DMS 273 treated with DMSO at 0.1 percent for 48 hours (cell line): ENCODE measurements at places on chromosomes 5 and 9.

DNA sequence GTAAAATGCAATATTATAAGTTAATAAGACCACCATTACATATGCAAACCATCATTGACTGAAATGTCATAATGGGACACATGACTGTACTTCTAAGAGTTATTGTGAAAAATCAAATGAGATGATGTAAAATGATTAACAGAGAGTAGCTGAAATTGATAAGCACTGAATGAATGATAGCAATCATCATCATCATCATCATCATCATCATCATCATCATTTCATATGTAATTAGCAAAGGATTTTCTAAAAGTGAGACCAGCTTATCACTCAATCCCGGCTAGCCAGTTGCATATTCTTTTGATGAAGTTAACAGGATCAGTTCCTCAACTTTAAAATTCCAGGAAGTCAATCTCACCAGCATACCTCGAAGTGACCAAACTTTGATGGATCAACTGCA, 650.3 kb upstream of the KLF4 start:
- no peak for DNase-seq

GRCh38 chr5:176548967-176549444, at the start of gene CDHR2:
CDHR2 (plus strand) TSS chr5:176549342; CDS start chr5:176565353, 16,011 bp downstream.
- DNase-seq: no peak

- DNase-seq: no peak
These were observed 16.0 kb downstream of the TRAF2 start for GRCh38 chr9:136902259-136902821.

DNA sequence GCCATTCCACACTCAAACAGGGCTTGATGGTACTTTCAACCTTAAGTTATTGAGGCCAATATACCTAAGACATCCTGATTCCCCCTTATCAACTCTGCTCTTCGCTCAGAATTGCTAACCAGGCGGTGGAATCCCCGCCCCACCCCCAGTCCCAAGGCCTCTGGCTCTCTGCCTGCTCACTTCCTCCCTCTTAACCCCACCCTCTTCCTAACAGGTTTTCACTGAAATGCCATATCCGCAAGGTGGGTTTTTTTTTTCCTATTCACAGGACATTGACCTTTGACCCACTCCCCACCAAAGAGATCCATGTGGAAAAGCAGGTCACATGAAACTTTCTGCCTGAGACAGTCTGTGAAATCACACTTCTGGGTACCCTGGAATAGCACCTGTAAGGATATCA, 66.6 kb upstream of the IFNK start:
- no peak for DNase-seq

DNA sequence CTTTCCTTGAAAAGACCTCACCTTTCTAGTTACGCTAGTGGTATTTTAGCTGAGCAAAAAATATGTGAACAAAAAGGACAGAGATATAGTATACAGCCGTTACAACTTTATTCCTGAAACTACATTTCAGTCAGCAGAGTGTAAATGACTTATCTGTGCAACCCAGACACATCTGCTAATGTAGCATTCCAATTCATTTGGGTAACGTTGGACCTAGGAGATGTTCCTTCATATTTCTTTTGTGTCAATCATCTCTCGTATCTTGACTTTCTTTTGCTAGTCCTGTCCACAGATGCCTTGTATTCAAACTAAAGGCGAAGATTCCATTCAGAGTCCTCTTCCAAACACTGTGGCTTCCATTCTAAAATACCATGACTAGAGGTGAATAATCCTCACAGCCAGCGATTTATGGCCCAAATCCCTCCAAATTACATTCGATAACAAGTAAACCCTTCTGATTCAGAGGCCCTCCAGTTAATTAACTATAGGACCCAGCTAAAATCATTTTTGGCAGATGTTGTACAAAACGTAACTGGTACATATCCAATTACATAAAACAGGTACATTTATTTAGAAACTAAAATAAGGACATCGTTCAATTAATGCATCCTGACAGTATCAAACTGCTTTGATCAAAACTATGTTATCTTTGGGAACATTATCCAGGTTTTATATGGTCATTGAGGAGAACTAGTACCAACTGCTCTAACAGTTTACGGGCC, 155.7 kb downstream of the DROSHA start:
- no peak for DNase-seq

- no peak for DNase-seq
These were observed 77.8 kb downstream of the FSTL4 start for GRCh38 chr5:133534566-133534965.

DNA sequence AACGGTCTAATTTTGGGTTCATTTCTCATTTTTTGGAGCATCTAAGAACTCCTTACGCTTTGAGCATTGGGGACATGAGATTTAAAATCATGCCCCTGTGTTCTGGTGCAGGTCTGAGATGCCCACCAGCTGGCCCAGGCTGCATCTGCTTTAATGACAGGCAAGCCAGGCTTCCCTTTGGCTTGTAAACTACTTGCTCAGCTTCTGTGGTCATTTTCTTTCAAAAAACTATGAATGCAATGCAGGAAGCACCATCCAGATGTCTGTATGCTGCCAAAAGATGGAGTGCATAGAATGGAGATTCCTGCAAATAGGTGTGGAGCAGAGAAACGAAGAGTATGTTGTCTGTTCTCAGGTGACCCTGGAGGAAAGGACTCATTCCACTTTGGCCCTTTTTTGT, 399.9 kb upstream of the ADAMTSL1 start:
- no peak for DNase-seq

GRCh38 chr5:150946351-150946905, 41.6 kb upstream of the ZNF300 start:
- no peak for DNase-seq

DNA sequence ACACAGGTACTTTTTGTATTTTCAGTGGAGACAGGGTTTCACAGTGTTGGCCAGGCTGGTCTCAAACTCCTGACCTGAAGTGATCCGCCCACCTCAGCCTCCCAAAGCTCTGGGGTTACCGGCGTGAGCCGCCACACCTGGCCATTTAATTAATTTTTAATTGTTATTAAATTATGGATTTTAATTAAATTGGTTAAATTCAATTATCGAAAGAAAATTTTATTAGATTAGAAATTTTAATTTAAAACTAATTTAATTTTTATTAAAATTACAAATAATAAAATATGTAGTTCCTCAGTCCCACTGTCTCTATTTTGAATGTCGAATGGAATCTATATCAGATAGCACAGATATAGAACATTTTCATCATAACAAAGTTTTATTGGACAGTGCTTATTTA, 416.5 kb downstream of the GABRG2 start:
- DNase-seq: no peak

- no peak for DNase-seq
These were observed 28.4 kb downstream of the TENT2 start for GRCh38 chr5:79640571-79641055.

- peak; percentile 60 for DNase-seq
These were observed 353.5 kb upstream of the RFX3 start for GRCh38 chr9:3879315-3879714.

DNA sequence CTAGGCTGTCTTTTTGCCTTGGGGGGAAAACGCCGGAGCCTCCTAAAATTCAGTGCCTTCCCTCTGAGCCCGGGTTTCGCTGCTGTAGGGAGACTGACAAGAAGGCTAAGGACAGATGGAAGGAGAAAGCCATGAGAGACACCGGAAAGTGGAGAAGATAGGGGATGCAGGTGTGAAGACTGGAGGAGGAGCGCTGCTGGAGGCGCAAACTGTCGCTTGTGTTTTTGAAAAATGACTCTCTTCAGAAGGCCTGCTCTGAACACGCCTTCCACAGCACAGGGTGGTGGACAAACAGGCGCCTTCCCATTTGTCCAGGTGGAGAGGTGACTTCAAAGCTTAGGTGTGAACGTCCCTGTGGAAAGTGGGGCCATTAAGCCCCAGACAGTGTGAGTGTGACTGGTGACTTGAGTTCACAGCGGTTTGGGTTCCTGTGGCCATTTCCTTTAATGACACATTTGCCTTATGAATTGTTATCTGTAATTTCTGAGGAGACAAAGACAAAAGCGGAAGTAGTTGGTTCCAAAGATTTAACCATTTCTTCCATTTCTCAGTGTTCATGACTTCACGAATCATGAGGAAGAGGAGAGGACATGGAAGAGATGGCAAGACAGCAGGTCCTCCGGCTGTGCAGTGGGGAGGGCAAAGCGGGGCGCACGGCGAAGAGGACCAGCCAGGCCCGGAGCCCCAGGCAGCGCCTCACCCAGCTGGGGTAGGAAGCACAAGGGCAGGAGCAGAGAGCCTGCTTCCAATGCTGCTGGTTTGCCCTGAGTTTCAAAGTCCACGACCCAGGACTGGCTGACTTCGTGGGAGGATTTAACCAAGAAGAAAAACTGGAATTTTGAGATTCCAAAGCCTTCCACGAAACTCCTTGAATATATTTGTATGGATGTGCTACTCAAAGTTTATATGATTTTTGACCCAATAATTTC, 27.8 kb upstream of the SEMA4D start:
- no peak for DNase-seq

GRCh38 chr9:17625644-17626388, 47.0 kb downstream of the SH3GL2 start:
- peak; percentile 66 for DNase-seq

DNA sequence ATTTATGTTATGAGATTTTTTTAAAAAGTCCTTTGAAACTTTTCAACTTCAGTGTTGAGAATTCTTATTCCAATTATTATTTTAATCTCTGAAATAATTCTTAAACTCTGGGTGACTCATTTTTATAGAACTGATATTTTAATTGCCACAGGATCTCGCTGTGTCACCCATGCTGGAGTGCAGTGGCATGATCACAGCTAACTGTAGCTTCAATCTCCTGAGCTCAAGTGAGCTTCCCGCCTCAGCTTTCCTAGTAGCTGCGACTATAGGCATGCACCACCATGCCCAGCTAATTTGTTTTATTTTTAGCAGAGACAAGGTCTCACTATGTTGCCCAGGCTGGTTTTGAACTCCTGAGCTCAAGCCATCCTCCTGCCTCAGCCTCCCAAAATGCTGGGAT, 41.0 kb downstream of the DIMT1 start:
- no peak for DNase-seq

GRCh38 chr9:76984486-76984885, 35.0 kb upstream of the FOXB2 start:
- no peak for DNase-seq

DNA sequence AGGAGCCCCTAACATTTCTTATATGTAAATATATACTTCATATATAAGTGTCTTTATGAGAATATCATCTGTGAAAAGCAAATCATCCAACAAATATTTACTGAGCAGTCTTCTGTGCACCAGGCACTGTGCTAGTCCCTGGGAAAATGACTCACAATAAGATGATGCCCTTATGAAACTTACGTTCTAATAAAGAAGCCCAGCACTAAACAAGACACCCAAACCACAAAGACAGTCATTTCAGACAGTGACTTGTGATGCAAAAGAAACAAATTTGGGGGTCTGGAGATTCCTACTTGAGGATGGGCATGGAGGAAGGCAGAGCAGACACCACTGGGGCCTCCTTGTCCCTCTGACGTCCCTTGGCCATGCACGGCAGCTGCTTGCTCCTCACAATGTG, 30.6 kb upstream of the PPP1R2B start:
- no peak for DNase-seq

GRCh38 chr5:98902733-98903132, 26.1 kb downstream of the CHD1 start:
- no peak for DNase-seq

- DNase-seq: no peak
These were observed 314.3 kb downstream of the EBF1 start for GRCh38 chr5:158785397-158785796.

DNA sequence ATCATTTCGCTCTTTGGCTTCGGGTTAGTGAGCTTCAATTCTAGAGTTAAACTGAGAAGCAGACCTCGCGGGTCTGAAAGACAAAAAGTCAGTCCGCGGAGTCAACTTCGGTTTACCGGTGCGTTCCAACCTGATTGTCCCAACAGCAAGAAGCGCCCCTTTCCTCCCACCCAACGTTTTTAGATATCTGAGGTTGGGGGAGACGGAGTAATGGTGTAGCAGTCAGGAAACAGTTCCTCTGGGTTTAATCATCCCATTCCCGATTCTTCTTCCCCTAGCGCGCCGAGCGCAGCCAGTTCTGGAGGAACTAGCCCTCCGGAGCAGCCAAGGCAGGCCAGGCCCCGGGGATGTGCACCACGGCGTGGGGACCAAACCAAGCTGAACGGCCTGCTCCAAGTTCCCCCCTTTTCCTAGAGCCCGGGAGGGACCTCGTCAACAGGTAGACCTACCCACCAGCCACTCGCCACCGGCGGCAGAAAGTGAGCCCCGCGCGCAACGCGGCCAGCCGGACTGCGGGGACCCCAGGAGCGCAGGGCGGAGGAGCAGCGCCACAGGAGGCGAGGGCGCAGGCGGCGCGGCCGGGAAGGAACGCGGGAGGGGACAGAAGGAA, 622 bp upstream of the ISL1 start:
- DNase-seq: no peak

DNA sequence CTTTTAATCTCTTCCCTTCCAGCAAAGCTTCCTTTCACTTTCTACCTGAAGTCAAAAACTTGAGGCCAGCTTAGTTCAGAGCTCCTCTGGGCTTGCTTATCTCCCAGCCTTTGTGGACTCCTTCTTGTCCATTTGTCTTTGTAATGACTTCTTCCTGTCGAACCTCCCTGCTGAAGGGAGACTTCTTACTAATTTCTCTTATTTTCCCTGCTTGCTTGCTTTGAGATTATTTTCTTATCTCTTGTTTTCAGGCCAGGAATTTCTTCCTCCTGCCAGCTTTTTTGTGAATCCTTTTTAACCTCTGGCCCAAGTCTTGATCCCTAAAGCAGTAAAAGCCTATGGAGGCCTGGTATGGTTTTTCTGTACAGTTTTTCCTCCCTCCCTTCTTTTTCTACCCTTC, 46.8 kb upstream of the DHFR start:
- no peak for DNase-seq

DNA sequence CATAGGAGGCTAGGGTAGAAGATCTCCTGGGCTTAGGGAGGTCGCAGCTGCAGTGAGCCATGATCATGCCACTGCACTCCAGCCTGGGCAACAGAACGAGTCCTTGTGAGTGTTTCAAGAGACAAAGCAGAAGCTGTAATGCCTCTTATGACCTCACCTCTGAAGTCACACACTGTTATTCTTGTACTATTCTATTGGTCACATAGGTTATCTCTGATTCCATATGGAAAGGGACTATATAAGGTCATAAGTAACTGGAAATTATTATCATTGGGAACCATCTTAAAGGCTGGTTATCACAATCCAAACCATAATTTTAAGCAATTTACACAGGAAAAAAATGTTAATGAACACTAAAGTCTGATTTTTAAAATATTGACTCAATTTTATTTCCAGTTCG, 17.9 kb upstream of the AFF4 start:
- no peak for DNase-seq
